ENCODE measurements at places on chromosomes 5 and 9.

GRCh38 chr9:120235081-120235480 lies 344.9 kb downstream of the CDK5RAP2 start:
- DNase-seq: no peak

GRCh38 chr5:111935835-111936234 lies 178.8 kb upstream of the NREP start:
- DNase-seq: no peak

DNA sequence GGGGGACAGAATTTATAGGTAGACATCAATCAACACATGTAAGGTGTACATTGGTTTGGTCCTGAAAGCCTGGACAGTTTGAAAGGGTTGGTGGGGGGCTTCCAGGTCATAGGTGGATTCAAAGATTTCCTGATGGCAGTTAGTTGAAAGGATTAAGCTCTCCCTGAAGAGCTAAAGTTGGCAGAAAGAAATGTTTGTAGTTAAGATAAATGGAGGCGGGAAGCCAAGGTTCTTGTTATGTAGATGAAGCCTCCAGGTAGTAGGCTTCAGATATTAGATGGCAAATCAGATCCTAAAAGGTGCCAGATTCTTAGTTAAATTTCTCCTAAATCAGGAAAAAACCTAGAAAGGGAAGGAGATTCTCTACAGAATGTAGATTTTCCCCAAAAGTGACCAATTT lies 9.0 kb upstream of the LRRTM2 start:
- no peak for DNase-seq

GRCh38 chr5:178111925-178112324 lies 1.4 kb upstream of the N4BP3 start:
- no peak for DNase-seq

GRCh38 chr5:178624631-178625546 lies 2.0 kb downstream of the CLK4 start:
- DNase-seq: no peak

DNA sequence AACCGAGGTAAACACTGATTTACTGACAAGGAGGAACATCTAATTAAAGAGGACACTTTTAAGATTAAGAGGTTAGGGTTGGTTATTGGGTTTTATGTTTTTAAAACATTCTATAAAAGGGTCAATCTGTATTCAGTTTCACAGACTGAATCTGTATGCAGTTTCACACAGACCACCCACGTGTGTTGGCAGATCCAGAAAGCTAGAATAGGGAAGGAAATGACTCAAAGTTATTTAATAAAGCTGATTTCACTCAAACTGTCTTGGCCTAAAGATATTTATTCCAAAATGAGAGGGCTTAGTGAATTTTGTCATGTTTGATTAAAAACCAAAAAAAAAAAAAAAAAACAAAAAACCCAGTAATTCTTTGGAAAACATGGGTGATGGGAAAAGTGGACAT lies 140.2 kb downstream of the SLC24A2 start:
- peak; percentile 25 for DNase-seq

DNA sequence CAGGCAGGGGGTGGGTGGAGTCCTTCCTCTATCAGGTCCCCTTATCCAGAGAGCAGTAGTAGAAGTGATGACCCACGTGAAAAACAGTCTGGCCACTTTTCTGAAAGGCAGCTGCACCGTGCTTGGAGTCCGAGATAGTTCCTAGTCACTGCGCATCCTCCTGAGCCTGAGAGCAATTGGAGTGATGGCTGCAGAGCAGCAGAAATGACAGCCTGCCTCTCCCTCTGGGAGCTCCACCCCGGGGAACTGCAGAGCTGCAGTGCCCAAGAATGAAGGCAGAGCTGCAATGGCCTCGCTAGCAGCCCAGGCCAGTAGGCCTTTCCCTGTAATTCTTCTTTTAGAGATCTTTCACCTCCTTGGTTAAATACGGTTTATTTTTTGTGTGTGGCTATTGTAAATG lies 82.6 kb downstream of the CETN3 start:
- DNase-seq: no peak

- DNase-seq: no peak
Measured at GRCh38 chr5:124343451-124343867, 403.0 kb downstream of the ZNF608 start.

Data from bone marrow (tissue), 2 donors.